ENCODE measurements at places on chromosomes 1 and 21.
A peak's percentile ranks its signal among the peaks of the same experiment; 100 is the strongest.

GRCh38 chr1:27469334-27469733 lies 20.6 kb downstream of the WASF2 start:
- no peak for DNase-seq

DNA sequence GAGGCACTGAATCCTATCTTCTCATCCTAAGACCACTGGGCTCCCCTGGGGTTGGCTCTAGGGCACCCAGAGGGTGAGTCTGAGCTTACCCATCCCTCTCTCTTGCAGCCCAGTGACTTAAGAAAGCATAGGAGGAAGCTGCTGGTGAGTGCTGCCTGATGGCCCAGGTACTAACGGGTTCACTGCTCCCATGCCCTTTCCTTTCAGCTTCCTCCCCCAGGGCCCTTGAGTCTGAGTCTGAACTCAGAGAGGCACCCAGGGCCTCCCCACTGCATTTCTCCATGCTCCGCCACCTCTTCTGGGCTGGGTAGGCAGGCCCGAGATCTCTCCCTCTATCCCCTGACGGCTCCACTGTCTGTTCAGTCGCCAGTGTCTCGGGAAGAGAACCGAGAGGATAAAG lies 29.7 kb downstream of the PPFIA4 start:
- DNase-seq: no peak

GRCh38 chr1:196678510-196678884 lies 26.7 kb downstream of the CFH start:
- no peak for DNase-seq

GRCh38 chr1:5370311-5370710 lies 621.9 kb downstream of the NPHP4 start:
- no peak for DNase-seq

- no peak for DNase-seq
Measured at GRCh38 chr1:220203816-220204215, 68.4 kb downstream of the RAB3GAP2 start.

- peak; percentile 26 for DNase-seq
Measured at GRCh38 chr1:233440951-233441401, 113.5 kb downstream of the MAP3K21 start.

GRCh38 chr1:81549588-81550127 lies 251.1 kb upstream of the ADGRL2 start:
- DNase-seq: peak; percentile 55

GRCh38 chr1:84452436-84452835 lies 26.6 kb upstream of the RPF1 start:
- DNase-seq: no peak

- DNase-seq: no peak
Measured at GRCh38 chr1:22428672-22429071, 23.0 kb upstream of the ZBTB40 start.

- no peak for DNase-seq
Measured at GRCh38 chr1:76289692-76290091, 215.1 kb downstream of the ST6GALNAC3 start.

GRCh38 chr1:225965231-225965630 lies 24.2 kb upstream of the LEFTY2 start:
- no peak for DNase-seq

DNA sequence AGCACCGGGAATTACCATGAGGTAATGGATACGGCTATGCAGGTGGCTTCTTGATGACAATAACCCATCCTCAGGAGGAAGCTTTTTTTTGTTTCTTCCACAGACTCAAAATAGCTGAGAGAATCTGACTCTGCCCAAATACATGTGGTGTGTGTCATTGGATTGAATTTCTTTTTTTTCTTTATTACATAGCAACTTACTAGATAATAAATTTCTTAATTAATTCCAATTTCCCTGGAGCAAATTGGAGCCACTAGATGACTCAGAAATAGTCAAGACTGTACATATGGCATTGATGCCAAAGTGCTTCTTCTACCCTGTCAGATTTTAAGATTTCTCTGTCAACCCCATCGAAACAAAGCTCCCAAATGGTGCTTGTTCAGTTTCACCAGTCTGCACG lies 42.7 kb downstream of the L1TD1 start:
- DNase-seq: no peak

GRCh38 chr21:42239556-42239955 lies 20.6 kb downstream of the ABCG1 start:
- no peak for DNase-seq

GRCh38 chr1:197399755-197400521 lies 131.9 kb downstream of the CRB1 start:
- peak; percentile 34 for DNase-seq

DNA sequence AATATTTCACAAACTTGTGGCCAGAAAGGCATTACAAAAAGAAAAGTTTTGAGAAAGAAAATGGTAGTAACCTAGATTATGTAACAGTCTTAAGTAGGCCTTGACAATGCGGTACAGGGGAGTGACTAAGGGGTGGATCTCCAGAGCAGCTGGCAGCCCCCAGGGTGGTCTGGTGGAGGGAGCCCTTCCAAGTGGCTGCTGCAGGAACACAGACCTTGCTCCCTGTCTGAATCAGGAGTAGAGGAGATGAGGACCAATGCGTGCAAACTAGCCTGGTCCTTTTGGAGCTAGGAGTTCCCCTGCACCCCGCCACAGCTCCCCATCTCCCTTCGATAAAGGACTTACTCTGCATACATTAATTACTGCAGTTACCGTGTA lies 189.0 kb downstream of the NFIA start:
- DNase-seq: no peak

- no peak for DNase-seq
Measured at GRCh38 chr1:215345766-215346165, 221.3 kb upstream of the KCTD3 start.

DNA sequence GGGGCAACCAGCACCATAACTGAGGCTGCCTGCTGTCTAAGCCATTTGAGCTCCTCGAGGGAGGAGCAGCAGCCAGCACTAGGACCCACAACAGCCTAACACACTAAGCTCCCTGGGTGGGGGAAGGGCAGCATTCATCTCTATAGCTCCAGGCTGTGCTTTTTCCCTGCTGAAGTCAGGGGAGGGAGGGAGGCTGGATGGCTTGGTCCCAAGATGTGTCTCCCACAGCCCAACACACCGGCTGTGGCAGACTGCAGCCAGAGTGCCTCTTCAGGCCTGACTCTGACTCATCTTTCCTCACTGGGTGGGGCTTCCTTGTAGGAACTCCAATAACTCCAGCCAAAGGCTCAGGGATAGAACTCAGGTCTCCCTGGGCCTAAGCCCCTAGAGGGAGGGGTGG lies 296.3 kb downstream of the PRDM2 start:
- DNase-seq: no peak

GRCh38 chr1:27355683-27356082 lies 11.1 kb downstream of the MAP3K6 start:
- DNase-seq: no peak

Measured in NCI-H748 treated with DMSO at 0.1 percent for 48 hours (cell line).